ENCODE measurements at places on chromosomes 2 and 18.

- DNase-seq: no peak
Observed at GRCh38 chr2:104849101-104849500, 4.8 kb upstream of the POU3F3 start.

DNA sequence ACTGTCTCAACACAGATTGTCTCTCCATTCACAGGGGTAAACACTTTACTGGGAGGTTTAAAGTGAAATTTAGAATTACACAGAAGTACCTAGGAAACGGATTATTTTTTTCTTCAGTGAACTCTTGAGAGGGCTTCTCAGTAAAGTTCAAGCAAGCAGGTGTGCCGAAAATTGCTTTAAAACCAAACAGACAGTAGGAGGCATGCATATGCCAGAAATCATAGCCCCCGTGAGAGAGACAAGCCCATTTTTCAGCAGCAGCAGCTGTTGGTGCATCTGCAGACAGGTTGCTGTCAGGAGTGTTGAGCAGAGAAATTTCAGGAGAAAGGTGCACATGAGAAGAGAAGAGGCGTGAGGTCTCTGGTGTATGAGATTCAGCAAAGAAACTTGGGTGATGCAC lies 2115.5 kb upstream of the CELF4 start:
- DNase-seq: no peak

DNA sequence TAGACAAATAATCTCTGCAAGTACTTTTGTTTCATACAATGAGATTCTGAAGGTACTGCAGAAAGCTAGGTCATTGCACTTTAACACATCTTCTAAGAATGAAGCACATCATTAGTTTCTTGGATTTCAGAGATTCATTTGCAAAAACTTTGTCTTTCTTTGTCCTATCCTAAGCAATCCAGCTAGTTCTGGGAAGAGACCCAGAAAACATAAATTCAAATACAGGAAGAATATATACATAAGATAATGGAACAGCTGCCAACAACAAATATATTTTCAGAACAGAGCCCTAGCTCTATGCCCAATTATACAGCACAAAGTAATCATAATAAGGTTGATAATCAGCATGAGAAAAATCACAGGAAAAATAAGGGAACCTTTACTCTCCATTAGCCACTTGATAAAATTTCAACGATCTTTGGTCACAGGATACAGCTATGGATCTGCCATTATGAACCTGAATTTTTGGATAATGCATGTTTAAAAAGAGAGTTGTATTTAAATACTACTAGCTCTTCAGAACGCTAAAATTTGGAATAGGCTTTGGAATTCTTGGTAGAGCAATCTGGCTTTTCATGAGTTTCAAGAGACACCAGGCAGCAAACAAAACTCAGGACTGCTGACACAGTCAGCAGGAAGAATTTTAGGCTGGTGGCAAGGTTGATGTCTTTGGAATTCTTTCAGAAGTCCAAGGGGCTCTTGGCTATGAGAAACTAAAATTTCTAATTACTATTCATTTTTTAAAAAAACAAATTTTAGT lies 250.4 kb upstream of the SMIM21 start:
- DNase-seq: no peak

- DNase-seq: no peak
Observed at GRCh38 chr18:59813942-59814341, 85.9 kb upstream of the PMAIP1 start.

GRCh38 chr2:36706021-36706876 lies 9.7 kb downstream of the VIT start:
- no peak for DNase-seq

DNA sequence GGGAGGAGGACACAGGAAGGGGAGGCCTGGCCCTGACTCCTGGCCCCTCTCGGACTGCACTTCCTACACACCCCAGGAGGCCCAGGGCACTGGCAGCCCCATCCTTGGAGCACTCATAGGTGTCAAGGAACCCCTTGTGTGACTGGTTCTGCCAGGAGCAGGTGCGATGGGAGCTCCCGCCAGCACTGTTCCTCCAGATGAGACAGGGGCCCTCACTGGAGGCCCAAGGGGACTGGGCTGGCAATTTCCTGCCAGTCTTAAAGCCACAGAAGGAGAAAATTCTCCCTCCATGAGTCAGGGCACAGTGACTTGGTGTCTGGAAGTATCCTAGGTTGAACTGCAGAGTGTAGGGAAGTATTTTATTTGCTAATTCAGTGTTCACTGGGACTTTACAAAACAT lies 42.8 kb upstream of the MAL start:
- DNase-seq: no peak

DNA sequence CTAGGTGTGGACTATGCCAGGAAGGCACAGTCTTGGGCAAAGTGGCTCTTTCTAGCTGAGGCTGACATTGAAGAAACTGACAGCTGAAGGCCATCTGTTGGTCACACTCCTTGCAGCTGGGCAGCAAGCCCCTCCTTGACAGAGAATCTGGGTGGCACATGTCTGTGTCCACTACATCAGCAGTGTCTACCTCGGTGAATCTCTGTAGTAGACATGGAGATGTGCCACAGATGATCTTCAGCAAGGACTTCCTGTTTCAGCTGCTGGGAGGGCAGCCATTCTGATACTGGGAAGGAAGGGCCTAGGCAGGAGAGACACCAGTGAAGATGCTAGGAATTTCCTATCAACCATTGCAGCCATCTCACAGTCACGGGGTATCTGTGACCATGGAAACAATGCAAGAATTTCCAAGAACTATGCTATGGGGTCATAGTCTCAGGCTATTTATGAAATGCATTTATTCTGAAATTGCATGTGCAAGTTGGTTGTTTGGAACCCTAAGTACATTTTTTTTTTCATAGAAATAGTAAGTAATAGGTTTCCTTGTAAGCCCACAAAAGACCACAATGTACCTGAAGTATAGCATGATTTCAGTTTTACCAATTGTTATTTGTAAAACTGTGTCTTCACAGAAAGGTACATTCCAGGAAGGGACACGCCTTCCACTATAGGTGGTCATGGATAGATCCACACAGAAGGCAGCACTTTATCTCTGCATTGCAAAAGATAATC lies 63.8 kb upstream of the DARS1 start:
- no peak for DNase-seq

DNA sequence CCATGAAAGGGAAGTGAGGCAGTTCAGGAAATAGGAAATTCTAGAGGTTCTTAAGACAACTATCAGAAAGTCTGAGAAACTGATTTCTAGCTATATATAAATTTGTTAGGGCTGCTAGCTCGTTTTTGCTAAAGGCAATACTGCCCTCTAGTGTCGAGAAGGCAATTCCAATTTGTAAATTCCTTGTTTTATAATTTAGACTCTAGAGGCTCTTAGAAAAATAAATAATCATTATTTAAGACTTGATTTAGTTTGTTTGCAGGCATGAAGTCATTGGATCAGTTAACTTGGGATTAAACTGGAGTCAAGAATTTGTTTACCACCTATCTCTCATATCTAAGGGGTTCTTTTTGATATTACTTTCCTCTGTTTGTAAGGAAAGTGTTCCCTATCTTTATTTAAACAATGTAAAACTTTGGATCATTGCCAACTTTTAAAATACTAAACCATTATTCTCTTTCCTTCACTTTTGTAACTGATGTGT lies 66.2 kb downstream of the ACVR2A start:
- no peak for DNase-seq

- no peak for DNase-seq
Observed at GRCh38 chr2:107584577-107584976, 242.1 kb upstream of the RGPD4 start.

DNA sequence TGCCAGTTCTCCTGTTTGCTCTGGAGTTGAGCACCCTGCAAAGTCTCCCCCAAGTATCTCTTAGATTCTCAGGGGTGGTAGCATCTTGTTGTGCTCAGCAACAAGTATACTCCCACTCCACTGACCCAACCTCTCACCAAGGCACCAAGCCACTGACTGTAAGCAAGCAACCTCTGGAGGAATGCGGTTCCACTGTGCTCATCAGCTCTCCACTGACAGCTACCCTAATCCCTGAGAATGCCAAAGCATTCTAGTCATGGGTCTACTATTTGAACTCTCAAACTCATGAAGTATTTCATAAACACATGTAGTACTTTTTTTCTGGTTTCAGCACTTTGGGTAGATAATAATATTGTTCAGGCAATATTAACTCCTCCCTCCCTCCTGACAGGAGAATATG lies 170.0 kb downstream of the EPHA4 start:
- DNase-seq: no peak

- DNase-seq: no peak
Observed at GRCh38 chr2:134104754-134105153, 149.1 kb upstream of the MGAT5 start.

All from stimulated activated CD8-positive, alpha-beta memory T cell treated with anti-CD3 and anti-CD28 coated beads, Interleukin-15, amount 100 ng/mL, for 4 hours (primary cell).